ENCODE measurements at places on chromosomes 11 and 22.

DNA sequence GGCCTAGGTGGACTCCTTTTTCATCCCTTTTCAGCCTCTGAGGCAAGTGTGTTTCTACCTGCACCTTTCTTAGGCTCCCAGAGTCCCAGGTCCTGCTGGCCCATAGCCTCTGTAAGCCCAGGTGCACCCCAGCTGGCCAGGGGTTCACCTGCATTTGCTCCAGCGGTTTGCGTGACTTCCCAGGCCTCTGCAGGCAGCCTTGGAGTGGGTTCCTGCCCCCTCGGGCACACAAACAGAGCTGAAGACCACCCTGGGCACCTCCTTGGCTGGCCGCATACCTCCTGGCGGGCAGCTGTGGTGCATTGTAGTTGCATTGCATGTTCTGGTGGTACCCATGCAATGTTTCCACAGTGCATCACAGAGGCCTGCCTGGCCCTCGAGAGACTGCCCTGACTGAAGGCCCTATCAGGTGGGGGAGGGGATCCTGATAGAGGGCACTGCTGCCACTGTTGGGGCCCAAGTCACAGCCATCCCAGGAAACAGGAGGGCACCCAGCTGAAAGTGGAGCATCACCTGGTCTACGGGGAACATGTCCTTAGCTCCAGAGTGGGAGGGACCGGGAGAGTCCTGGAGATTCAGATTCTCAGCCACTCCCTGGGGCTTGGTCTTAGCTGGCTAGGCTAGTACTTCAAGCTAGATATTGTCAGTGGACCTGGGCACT is 14.1 kb downstream of the SHISA8 start:
- DNase-seq, result no peak

DNA sequence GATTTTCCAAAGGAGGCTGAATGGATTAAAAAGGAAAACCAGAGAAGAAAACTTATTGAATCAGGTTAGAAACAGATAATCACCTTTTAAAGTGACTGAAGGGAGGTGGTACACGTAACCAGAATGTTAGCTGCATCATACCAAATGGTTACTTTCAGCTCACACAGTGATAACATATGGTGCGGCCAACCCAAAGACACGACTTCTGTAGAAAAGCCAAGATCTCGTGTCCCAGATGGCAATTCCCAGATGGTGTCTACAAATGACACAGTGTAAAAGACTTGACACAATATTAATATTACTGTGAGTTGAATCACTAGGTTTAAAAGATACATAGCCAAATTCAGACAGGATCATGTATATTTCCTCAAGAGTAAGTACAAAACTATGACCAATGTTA is 5.2 kb downstream of the PPP2R1B start:
- no peak for DNase-seq

DNA sequence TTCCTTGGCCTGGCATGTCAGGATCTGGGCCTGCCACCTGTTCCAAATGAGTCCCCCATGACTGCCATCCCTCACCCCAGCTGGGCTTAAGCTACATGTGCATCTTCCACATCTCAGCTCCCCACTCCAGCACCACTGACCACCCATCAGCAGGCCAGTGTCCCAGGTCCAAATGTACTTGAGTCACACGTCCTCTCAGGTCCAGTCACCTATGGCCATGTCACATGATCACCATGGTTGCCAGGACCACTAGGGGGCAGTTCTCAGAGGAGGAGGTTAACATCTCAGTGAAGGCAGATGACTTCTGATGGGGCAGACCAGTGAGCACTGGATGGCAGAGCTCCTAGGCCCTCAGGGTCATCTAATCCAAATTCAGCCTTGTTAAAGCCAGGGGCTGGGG is 41.9 kb upstream of the WNT11 start:
- peak; percentile 36 for DNase-seq

GRCh38 chr11:69157156-69157821 is 1.6 kb downstream of the SMIM38 start:
- no peak for DNase-seq

DNA sequence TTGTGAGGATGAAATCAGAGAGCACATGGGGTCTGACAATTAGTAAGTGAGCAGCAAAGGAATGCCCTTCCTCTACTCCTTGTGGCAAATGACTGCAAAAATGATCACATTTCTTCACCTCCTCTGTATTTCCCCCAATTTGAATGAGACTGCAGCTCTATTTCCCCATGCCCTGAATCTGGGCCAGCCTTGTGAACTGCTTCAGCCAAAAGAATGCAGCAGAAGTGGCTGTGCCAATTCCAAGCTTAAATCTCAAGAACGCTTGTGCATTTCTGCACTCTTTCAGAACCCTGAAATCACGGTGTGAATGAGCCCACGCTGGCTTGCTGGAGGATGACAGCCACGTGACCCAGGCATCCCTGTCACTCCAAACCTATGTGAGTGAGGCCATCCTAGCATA is 9.9 kb downstream of the SLC43A3 start:
- DNase-seq, result no peak

DNA sequence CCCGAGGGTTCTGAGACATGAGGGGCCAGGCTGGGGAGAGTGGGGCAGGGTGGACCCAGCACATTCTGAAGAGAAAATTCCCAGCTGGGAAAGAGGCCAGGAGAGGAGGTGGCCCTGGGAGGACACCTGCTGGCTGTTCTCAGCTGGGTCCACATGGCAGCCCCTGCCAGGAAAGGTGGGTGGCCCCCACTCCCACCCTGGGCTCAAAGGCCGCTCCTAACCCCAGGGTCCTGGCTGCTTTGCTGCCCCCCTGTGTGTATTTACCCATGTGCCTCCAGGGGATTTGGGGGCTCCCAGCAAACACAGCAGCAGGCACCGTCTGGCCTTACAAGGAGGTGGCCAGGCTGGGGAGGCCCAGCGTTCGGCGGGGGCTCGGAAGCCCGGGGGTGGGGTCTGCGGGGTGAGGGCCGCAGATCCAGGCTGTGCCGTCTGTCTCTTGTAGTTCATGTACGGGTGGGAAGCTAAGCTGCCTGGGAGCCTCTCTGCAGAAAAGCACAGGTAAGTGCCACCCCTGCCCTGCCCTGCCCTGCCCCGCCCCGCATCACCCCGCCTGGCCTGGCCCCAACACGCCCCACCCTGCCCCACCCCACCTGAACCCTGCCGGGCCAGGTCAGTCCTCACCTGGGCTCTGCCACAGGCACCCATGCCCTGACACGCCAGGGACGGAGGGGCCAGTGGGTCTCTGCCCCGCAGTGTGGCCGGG is 10.6 kb downstream of the MUC5B start:
- DNase-seq, result no peak

DNA sequence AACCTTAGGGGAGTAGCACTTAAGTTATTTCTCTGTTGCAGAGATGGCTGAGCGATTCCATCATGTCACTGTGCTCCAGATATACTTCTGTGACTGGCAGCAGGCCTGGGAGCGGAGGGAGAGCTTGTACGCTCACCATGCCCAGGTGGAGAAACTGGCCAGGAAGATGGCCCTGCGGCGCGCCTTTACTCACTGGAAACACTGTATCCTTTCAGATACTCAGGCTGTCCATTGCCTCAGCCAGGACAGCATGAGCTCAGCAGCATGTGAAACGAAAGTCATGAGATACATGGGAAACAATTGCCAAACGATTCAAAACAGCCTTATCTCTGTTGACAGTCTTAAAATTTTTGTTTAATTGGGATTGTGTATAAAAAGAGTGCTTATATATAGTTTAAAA is 78.9 kb downstream of the SFI1 start:
- DNase-seq, result no peak
